Cardiac septum (tissue), 1 donor: ENCODE measurements at places on chromosomes 11 and 22.
A peak's percentile ranks its signal among the peaks of the same experiment; 100 is the strongest.

- no peak for DNase-seq
Measured at GRCh38 chr11:18105086-18105801, 638 bp downstream of the SAAL1 start.

DNA sequence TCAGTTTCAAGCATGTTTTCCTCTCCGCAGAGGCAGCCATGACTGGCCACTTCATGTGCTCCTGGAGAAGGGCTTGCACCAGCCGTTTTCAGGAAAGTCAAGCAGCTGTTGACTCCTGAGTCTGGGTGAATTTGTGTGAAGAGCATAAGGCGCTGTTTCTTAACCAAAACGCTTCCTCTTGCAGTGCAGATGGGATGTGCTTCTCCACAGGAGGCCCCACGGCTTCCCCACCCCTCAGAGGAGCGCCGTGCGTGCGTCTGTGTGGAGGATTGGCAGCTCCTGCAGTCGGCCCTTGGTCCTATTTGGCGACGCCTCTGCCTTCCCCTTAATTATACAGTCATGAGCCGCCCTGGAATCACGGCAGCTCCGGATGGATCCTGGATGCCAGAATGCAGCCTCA is 54.1 kb upstream of the B3GAT1 start:
- DNase-seq, result peak; percentile 10

DNA sequence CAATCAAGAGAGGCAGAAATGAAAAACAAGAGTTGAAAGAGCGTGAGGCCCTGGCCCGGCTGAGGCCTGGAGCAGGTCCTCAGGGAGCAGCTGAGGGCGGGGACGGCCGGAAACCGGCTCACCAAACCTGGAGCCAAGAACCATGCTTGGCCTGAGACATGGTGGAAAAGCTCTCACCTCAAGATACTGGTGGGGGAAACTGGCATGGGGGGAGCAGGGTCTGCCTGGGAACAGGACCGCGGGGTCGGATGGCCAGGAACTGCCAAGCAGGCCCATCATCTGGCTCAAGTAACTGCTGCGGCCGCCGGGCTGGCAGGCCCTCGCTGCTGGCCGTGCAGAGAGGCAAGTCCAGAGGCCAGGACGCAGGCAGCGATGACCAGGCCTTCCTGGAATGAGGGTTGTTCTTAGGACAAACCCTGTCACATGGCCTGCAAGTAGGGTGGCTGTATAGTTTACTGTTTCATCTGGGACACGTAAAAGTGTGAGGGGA is 18.9 kb upstream of the WNT11 start:
- no peak for DNase-seq

GRCh38 chr11:29484548-29484947 is 532.3 kb downstream of the KCNA4 start:
- DNase-seq, result no peak

GRCh38 chr11:112971827-112972226 is 10.6 kb downstream of the NCAM1 start:
- no peak for DNase-seq

DNA sequence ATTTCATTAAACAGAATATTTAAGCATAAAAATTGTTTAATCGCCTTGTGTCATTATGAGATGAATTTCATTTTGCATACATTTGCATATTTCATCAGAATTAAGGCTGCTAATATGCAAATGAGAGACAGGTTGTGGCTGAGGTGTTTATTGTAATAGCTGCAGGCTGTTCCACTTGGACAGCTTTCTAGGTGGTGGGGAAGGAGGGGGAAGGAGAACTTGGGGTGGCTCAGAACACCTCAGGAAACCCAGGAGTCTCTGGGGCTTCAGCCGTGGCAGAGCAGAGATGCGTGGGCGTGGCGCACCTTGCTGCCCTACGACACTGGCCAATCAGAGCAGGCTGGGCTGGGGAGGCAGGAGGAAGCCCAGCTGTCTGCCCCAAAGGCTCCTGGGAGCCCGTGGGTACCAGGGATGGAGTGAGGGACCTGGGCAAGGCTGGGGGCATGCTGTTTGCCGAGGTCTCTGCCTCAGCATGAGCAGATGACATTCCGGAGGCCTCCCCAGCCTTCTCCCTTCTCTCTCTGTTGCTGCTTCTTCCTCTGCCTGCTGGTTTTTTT is 542.9 kb downstream of the MN1 start:
- DNase-seq, result no peak

GRCh38 chr11:109641549-109641948 is 219.6 kb downstream of the C11orf87 start:
- DNase-seq, result no peak

GRCh38 chr22:49084206-49084605 is 743.5 kb downstream of the BRD1 start:
- peak; percentile 27 for DNase-seq

GRCh38 chr22:20627432-20627831 is 120.0 kb downstream of the MED15 start:
- DNase-seq, result no peak
